ENCODE measurements at places on chromosomes 2 and 18.

DNA sequence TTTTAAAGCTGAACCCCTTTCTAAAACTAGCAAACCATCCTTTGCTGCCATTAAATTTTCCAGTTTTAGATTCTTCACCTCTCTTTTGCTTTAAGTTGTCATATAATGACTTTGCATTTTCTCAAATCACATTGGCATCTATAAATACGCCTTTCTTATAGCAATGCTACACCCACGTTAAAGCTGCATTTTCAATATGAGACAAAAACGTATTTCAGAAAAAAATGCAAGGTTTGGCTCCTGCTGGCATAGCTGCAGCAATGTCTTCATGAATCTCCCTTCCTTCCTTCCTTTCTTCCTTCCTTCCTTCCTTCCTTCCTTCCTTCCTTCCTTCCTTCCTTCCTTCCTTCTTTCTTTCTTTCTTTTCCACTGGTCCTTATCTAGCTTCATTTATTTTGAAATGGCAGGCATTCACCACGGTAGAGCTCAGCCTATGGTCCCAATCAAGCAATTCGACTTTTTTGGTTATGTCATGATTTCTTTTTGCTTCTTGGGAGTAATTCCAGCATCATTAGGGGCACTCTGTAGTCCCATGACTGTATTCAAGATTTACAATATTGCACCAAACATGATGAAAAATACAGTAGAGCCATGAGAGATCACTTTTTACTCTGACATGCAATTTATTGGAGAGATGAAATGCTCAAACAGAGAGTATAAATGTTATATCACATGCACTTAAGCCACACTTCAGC, 8.8 kb upstream of the UGT1A10 start:
- no peak for DNase-seq

GRCh38 chr2:191714925-191715324, 37.0 kb downstream of the NABP1 start:
- no peak for DNase-seq

DNA sequence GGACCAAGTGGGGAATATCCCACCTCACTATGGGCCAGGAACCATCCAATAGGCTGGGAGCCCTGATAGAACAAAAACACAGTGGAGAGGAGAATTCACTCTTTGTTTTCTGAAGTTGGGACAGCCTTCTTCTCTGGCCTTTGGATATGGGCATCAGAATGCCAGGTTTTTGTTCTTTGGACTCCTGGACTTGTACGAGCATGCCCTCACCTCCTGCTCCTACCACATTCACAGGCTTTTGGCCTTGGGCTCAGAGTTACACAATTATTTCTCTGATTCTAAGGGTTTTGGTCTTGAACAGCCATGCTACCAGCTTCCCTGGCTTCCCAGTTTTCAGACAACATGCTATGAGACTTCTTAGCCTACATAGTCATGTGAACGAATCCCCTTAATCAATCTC, 732.9 kb upstream of the VRK2 start:
- no peak for DNase-seq

- DNase-seq = no peak
Observed at GRCh38 chr2:240510513-240511210, 47.1 kb downstream of the ANKMY1 start.

DNA sequence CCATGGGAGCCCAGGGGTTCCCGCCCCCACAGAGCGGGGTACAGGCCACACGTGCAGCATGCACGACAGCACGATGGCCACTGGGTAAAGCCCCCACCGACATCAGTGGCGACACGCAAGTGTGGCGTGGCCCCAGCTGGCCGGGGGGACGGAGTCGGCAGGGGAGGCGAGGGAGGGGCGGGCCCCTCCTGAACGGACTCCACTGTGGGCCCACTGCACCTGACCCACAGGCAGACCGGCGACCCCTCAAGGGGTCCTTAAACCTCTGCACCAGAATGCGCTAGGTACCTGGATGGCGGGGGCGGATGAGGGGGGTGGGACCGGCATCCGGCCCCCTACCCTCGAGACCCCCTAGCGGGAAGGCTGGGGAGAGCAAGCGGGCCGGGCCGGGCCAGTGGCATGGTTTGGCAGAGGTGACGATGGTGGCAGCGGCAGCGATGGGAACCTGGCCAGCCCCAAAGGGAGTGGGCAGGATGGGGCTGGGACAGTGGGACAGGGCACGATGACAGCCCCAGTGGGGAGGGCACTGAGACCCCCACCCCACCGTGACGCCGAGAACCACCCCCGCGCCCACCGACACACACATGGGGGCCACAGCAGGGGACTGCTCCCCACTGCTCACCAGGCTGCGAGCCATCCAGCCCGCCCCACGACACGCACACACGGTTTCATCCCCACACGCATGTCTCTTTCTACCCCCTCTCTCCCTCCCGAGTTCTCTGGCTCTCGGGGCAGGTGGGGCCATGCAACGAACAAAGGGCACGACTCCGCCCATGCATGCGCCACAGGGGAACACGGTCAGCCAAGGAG, 91.9 kb upstream of the ANKRD30BL start:
- no peak for DNase-seq

DNA sequence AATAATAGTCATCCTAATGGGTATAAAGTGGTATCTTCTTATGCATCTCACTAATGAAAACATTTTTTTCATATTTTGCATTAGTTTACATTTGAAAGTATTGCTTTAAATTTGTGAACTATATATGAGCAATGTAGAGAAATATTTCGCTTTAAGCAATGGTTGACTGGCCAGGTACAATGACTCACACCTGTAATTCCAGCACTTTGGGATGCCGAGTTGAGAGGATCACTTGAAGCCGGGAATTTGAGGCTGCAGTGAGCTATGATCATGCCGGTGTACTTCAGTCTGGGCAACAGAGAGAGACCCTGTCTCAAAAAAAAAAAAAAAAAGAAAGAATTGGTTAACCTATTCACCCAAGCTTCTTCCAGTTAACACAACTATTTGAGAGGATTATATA, 15.1 kb downstream of the ZCCHC2 start:
- no peak for DNase-seq

GRCh38 chr2:33354981-33355380, 121.5 kb upstream of the RASGRP3 start:
- DNase-seq = no peak

DNA sequence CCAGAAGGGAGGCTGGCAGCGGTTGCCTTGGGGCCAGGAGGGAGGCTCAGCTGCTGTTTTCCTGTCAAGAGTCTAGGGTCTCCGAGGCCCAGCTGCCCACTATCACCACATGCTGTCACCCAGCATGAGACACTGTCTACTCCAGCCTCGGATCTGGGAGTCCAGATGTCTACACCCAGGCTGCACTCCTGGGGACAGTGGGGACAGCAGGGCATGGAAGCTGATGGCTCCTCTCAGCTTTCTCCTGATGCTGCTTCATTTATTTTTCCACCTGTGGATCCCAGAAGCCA, 134.0 kb downstream of the PTGR3 start:
- DNase-seq = no peak

Data from stimulated activated CD8-positive, alpha-beta memory T cell treated with anti-CD3 and anti-CD28 coated beads, Interleukin-4, amount 100 ng/mL, for 24 hours (primary cell).